Fibroblast of villous mesenchyme (primary cell): ENCODE measurements at places on chromosomes 6 and 20. TPM values are rescaled to one million over a fixed set of nuclear protein-coding genes. Genes with fewer than 3 reads are reported as not detected.

GRCh38 chr6:17885889-17886576, 101.4 kb downstream of the KIF13A start:
- DNase-seq, result no peak

Gene ASIP
- total RNA-seq, result not detected in 2 replicates

GRCh38 chr6:18044108-18044783, 56.8 kb upstream of the KIF13A start:
- no peak for DNase-seq

DNA sequence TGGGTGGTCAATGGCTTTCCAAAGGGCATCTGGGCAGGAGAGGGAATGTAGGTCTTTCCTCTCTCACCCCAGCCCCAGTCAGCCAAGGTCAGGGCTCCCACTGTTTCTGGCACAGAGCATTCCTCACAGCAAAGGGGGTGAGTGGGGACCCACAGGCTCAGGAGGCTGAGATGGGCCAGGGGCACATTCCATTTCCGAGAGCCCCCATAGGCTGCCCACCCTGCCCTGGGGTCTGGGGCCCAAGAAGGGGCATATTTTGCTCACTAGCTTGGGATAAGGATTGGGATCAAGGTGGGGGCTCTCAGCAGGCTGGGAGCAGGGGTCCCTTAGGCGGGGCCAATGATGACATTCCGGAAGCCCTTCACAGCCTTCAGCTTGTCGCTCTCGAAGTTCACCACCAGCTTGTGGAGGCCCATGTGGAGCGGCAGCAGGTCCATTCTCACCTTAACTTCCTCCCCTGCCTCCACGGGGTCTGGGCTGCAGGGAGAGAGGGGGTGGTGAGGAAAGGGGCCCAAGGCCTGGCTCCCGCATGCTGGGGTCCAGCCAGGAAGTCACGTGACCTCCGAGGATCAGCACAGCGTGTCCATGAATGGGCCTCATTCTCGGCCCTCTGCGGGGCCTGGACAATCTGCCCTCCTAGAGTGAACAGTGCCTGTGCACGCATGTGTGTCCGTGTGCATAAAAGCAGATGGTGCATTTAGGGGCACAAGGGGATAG, 35.0 kb downstream of the TGM2 start:
- DNase-seq, result peak; percentile 12

DNA sequence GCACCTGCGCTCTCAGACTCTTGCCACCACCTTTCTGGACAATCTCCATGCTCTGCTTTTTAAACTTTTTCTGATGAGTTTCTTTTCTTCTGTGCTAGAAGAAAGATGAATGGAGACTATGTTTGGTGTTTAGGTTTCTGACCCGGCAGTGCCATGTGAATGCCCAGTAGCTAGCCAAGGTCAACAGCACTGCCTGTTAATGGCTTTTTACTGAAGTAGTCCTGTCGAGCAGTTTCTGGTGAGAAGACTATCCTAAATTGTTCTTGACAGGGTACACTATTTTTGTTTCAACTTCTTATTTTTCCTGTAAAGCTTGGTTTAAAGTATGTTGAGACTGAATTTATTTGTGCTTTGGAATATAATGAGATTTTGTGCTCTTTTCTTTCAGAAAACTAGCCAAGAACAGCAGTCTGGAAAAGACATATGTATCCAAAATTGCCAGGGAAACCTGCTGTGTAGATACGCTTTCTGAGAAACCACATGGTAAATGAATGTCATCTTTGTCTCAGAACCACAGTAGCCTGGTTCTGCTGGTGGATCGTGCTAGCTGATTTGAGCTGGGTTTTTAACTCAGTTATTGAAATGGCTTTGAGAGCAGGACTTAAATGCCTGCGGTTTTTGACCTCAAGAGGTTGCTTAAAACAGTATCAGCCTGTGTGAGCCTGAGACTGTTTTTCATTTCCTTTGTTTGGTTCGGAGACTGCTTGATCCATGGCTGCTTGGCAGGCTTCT, 48.1 kb downstream of the KCNS1 start:
- peak; percentile 49 for DNase-seq

DNA sequence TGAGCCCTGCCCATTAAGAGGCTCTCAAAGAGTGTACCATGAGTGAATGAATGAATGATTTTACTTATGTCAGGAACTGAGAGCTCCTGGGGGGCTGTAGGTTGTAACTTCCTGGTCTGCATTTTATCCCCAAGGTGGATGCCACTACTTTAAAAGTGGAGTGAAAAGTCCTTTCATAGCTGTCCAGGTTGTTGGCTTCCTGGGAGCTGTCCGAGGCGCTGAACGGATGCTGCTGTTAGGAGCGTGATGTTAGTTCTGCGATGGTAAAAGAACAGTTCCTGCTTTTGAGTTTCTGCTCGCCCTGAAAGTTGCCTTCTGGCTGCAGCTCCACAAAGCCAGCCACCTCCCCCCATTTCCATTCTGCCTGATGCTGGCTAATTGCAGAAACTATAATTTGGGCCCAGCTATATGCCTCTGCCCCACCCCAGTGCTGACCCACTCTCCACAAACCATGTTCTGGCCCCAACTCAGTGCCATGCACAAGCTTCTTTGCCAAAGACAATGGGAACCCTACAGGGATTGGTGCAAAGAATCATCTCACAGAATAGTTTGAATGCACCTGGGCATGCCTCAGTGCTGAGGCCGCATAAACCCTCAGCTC, 330.9 kb upstream of the CDH4 start:
- no peak for DNase-seq

Gene ZNF451
- total RNA-seq, result 58.6 and 85.1 TPM in 2 replicates

Gene PTPRK
- 70.0 and 82.5 TPM in 2 replicates for total RNA-seq

DNA sequence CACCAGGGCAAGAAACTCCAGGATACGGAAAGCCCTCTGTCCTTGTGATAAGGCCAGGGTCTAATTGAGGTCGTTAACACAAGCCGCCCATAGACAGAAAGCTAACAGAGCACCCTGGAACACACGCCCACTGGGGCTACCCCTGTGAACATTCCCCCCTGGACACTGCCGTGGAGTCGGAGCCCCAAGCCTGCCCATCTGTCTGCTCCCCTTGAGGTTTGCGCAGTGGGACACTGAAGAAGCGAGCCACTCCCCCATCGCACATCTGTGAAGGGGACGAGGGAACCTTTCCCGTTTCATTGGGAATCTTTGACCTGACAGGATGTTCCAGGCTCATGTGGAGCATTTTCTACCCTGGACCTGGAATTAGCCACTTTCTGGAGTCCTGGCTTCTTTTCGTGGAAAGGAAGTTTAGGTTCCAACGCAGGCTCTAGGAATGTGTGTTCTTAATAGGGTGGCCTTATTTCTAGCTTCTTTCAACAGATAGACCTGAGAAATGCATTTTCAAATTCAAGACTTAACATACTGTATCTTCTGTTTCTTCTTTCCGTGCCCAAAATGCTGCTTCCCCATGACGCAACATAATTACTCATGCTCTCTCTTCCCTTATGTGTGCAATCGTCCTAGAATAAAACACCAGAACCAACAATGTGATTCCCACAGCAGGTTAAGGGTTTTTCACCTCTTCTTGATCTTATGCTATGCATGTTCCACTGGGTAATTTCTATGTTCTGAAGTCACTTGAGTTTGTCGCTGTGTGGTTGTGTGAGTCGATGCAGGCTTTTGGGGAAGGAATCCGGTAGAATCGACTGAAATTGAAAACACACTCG, 161.1 kb downstream of the ERMARD start:
- DNase-seq, result no peak

- no peak for DNase-seq
Observed at GRCh38 chr6:144630857-144631256, 345.7 kb downstream of the UTRN start.

DNA sequence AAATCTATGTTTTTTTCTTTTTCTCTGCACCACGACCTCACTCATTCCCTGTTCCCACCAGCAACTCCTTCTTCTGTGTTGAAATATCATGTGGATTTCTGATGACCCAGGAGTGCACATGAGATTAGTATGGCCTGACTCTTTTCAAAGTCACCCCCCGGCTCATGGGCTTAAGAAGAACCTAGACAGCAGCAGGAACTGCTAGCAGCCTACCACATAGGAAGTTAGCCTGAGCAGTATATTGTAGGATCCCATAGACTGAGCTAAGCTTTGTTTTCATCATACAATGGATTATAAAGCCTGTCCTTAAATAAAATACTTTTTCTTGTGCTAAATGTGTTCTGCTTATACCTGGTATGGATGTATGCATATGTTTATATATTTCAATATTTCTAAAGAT, 6.7 kb downstream of the KLHL32 start:
- DNase-seq, result no peak

Gene XKR7
- not detected in 2 replicates for total RNA-seq

Gene TGM3
- not detected in 2 replicates for total RNA-seq

Gene SULF2
- 3.5 and 6.1 TPM in 2 replicates for total RNA-seq

Gene OR2H2
- not detected in 2 replicates for total RNA-seq

GRCh38 chr6:157596886-157597285, 215.9 kb downstream of the ZDHHC14 start:
- DNase-seq, result peak; percentile 86

DNA sequence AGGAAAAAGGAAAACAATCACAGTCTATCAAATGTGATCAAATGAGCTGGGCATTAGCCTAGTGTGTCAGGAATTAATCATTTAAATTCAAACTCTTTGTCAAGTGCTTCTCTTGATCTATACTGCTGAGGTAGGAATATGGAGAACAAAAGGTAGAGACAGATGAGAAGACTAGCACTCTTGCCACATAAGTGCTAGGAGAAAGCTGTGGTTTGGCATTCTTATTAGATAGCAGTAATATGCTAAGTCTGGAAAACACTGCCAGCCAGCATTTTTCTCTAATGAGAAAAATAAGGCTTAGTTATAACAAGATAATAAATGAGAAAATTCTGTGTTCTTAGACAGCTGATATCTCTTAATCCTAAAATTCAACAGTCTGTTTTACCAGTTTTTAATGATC, 38.9 kb downstream of the ORC3 start:
- peak; percentile 27 for DNase-seq

Gene WASF1
- total RNA-seq, result 10.3 and 14.2 TPM in 2 replicates

DNA sequence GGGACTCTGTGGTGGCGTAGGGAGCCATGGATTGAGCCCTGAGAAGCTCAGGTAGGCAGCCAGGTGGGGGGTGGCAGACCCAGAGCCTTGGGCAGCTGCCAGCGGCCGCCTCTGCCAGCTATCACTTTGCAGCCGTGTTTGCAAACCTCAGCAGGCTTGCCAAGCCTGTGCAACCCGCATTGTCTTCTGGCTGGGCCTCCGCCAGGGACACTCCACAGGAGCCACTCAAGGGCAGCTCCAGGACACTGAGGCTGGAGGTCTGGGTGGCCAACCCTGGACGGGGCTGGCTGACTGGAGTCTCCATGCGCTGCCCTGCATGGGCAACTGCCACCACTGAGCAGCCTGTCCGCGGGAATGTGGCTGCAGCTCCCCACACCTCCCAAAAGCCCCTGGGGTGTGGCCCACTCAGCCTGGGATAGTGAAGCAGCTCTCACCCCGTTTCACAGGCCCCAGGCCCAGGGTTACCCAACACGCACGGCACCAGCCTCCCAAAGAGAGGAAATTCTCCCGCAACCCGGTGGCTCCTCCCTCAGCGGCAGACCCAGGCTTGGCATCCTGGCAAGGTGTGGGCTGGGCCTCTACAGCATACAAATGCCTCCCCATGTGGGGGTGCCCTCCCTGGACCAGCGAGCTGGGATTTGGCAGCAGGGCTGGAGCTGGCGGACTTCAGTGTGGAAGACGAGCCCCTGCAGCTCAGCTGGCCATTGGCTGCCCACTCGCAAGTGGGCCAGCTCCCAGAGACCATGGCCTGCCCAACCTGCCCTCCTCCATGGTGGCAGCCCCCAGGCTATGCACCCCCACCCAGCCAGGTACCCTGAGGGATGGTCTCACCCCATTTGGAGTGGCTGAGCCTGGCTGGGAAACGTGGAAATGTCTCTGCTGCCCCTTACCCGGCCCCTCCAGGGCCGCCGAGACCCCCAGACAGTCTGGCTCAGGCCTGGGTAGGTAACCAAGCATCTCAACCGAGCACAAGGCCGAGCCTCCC, 2.9 kb downstream of the CHRNA4 start:
- DNase-seq, result no peak

Gene PHACTR3
- total RNA-seq, result not detected in 2 replicates

DNA sequence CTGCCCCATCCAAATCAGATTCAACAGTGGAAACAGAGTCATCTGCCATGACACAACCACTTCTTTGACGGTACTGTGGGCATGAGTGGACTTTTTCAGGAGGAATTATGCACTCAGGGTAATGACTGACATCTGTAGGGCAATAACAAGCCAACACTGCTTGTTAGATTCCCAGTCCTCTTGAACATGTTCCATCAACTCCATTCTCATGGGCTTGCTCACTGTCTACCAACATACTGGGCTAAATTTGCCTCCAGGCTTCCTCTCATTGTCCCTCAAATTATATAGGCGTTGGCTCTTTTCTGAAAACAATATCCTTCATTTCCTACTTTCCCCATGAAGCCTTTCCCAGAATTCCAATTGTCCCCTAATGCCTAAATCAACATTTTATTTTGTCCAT, 43.1 kb downstream of the ANKEF1 start:
- no peak for DNase-seq

GRCh38 chr20:37869334-37869861, 33.5 kb upstream of the VSTM2L start:
- no peak for DNase-seq

DNA sequence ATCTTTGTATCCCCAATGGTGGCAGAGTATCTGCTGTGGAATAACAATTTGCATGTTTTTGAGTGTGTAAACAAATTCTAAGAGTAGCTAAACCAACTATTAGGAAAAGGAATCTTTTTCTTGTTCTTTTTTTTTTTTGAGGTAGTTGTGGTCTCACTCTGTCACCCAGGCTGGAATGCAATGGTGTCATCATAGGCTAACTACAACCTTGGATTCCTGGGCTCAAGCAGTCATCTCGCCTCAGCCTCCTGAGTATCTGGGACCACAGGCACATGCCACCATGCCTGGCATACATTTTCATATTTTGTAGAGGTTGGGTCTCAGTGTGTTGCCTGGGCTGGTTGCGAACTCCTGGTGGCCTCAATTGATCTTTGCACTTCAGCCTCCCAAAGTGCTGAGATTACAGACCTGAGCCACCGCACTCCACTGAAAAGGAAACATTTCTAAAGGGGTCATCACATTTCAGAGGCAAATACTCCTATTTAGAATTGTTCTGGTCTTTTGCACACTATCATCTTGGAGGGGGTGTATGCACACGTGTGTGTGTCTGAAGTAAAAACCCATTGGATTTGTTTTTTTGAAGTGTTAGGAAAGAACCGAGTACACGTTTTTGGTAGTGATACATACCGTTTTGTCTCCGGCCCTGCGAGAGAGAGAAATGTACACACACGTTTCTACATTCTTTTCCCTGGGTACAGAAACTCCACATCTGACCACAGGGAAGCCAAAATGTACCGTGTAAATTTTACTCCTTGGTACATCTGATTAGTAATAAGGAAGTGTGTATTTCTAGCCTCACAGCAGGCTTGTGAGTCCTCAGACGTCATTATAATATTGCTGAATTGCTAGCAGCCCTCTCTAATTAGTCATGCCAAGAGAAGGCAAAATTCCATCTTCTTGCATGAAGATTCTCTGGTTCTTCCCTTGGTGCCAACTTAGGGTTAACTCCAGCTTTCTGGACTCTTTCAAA, 183.6 kb downstream of the JARID2 start:
- peak; percentile 86 for DNase-seq

Gene RBM24
- total RNA-seq, result 9.0 and 32.4 TPM in 2 replicates

- DNase-seq, result peak; percentile 42
Observed at GRCh38 chr20:36925234-36925633, 26.3 kb downstream of the SAMHD1 start.

- no peak for DNase-seq
Observed at GRCh38 chr6:149084808-149085556, 232.5 kb upstream of the TAB2 start.

GRCh38 chr6:12391472-12391871, 101.3 kb downstream of the EDN1 start:
- no peak for DNase-seq

Gene SIRPD
- under 0.01 TPM in 1 of 2 replicates, not detected in the other for total RNA-seq

Gene HLA-F
- 27.2 and 42.2 TPM in 2 replicates for total RNA-seq

- no peak for DNase-seq
Observed at GRCh38 chr20:23923891-23924435, 44.4 kb upstream of the CST5 start.
